ENCODE measurements at places on chromosomes 3 and 15.

- DNase-seq = no peak
Observed at GRCh38 chr3:193932576-193932975, 203.4 kb upstream of the HES1 start.

DNA sequence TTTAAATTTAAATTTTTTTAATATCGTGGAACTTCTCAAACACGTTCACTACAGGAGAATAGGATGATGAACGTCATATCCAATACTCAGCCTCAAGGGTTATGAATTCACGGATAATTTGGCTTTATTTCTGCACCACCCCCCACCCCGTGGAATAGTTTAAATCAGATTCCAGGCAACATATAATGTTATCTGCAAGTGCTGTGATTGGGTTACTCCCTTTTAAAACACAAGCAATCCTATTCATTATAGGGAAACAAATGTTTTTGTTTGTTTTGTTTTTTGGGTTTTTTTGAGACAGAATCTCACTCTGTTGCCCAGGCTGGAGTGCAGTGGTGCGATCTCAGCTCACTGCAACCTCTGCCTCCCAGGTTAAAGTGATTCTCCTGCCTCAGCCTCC is 30.9 kb downstream of the BHLHE40 start:
- DNase-seq = no peak

GRCh38 chr3:114132500-114132899 is 46.4 kb downstream of the DRD3 start:
- no peak for DNase-seq

- DNase-seq = no peak
Observed at GRCh38 chr3:52851348-52851747, 16.5 kb upstream of the MUSTN1 start.

- no peak for DNase-seq
Observed at GRCh38 chr3:65873028-65873427, 165.7 kb downstream of the MAGI1 start.

DNA sequence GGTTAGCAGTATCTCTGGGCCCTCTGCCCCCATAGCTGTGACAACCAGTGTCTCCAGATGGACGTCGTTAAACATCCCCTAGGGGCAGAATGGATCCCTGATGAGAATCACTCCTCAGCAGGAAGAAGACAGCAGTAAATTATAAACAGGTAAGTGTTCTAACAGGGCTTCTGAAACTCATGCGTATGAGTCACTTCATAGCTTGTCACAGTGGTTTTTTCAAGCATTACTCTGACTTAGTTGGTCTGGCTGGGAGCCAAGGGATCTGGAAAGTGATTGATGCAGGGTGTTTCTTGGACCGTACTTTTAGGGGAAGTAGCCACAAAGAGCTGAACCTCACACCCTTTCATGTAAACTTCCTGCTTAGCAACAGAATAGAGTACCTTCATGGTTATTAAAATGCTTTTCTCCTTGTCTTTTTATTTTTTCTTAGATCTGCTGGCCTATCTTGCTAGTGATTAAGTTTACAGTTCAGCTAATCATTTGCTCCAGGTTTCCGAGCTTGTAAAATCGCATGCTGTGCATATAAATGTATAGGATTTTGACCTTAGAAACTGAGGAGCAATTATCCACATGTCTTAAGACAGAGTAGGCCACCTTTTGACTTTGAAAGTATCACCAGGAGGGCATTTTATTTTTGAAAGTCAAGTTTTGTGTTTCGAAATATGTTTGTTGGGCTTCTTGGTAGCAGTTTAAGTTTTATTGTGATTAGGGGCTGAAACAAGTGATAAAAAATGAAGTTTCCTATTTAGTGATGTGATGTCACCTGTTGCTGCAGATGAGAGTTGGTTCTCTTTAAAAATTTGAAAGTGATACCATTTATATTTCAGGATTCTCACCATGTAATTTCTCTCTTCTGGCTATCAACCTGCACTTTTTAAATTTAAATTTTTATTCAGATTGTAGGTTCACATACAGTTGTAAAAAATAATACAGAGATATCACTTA is 333.9 kb downstream of the PTPRG start:
- peak; percentile 40 for DNase-seq

DNA sequence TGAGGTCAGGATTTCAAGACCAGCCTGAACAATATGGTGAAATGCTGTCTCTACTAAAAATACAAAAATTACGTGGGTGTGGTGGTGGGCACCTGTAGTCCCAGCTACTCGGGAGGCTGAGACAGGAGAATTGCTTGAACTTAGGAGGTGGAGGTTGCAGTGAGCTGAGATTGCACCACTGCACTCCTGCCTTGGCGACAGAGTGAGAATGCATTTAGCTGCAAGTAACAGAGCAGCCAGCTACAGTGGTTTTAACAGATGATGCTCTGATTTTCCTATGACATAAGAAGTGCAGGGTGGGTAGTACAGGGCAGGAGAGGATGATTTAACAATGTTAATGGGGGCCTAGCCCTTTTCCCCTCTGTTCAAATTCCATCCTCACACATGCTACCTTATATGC is 267.9 kb downstream of the RPLP1 start:
- peak; percentile 44 for DNase-seq
